T-helper 22 cell (primary cell): ENCODE measurements at places on chromosomes 16 and 17.

GRCh38 chr16:11968577-11968976 lies 3.6 kb downstream of the TNFRSF17 start:
- no peak for DNase-seq

DNA sequence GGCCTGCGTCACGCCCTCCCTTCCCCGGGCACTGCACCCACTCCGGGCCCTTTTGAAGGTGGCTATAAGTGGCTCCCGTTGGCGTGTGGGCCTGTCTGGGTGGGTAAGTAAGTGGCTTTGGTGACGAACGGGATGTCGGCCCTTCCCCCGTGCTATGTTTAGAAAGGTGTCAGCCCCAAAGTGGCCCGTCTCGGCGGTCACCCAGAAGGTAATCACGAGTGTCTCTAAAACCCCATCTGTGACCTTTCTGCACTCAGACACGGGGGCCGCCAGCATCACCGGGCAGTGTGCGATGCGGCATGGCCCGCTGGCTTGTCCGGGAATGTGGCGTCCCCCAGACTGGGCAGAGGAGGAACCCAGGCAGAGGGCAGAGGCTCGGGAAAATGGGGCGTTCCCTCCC lies 88.2 kb downstream of the IRX5 start:
- no peak for DNase-seq

GRCh38 chr17:74467221-74467951 lies 952 bp downstream of the CD300A start:
- no peak for DNase-seq

- no peak for DNase-seq
Observed at GRCh38 chr17:44959821-44960531, 8.1 kb downstream of the C1QL1 start.

- DNase-seq, result no peak
Observed at GRCh38 chr17:4643676-4644075, 2.2 kb upstream of the ALOX15 start.

DNA sequence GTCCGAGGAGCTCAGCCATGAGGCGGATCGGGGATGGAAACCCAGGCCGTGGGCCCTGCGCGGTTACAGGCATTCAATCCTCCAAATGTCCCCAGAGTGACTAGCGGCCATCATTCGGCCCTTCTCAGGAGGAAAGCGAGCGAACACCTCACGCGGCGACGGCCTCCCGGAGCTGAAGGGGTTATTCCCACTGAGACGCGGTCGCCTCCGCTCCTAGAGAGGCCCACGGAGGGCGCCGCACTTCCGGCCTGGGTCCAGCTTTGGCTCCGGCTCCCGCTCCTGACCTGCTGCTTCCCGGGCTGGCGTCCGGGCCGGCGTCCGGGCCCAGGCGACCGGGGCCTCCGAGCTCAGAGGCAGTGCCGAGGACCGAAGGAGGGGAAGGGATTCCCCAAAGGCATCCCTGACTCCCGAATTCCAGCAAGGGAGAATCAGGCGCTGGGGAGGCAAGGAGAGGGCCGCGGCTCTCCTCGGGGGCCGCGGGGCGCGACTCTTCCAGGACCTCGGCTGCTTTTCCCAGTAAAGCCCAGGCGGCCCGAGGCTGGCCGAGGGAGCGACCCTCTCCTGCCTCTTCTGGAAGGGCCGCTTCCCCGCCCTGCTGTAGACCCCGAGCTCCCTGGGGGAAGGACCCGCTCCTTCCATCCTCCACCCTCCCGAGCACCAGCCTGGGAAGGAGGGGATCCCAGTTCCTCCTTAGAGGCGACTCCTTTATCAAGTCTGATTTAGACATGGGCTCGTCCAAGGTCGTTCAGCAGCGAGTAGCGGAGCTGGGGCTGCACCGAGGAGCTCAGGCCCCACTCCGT lies 18.6 kb upstream of the ZNF629 start:
- peak; percentile 8 for DNase-seq

GRCh38 chr16:30139583-30140481 lies 16.8 kb upstream of the MAPK3 start:
- DNase-seq, result no peak

DNA sequence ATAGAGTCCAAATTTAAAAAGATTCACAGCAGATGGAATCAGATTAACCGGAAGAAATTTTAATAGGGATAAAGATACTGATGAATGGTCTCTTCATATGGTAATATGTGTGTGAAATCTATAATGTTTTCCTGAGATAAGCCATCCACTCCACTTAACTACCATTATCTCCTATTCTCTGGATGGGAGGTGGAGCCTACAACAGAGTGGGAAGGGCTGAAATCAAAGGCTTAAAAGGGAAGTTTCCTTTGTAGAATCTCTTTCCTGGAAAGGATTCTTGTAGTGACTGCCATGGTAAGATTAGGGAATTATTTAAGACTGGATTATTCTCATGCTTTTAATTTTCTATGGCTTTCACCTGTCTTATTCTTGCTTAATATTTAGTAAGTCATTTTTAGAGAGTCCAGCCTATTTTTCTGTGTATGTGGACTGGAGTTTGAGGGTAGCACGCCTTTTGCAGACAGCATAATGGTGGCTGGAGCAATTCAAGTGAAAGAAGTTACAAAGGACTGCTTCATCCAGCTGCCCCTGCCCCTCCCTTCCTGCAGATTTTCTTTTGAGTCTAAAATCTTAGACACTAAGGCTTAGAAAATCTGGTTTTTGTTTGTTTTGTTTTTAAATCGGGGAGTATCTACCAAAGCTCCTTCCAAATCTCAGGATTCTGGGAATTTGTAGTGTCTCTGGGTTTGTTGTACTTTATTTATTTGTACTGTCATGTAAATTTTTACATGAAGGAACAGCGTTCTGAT lies 26.5 kb downstream of the KAT7 start:
- no peak for DNase-seq

DNA sequence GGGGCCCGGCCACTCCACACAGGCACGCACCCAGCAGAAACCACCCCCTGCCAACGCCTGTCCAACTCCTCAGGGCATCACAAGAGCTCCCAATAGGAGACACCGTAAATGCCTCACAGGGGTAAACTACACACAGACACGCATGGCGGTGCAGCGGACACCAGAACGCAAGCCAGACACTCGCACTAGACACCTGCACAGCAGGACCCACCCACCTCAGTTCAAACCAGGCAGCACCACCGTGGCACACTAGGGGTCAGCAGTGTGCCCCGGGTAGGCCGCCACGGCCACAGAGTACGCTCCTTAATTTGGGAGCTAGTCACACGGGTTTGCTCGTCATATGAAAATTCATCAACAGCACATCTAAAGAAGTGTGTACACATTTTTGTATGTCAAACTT lies 3.4 kb downstream of the SLC38A10 start:
- peak; percentile 50 for DNase-seq

DNA sequence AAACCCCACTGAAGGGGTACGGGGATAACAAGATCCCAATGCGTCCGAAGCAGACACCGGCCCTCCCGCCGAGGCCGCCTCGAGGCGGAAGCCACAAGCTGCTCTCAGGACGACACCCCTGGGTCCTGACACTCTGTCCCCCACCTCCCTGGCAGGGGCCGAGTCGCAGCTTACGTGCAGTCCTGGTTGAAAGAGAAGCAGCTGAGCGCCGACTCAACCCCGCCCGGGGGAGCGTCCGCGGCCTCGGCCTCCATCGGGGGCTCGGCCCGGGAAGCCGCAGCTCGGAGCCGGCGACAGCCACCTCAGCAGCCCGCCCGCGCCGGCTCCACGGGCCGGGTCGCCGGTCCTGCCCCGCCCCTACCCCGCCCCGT lies at the start of gene WIPI1:
WIPI1 (minus strand) TSS at position 329 of the 371 bp plus-strand sequence; CDS start at position 254, 75 bp downstream.
- no peak for DNase-seq

DNA sequence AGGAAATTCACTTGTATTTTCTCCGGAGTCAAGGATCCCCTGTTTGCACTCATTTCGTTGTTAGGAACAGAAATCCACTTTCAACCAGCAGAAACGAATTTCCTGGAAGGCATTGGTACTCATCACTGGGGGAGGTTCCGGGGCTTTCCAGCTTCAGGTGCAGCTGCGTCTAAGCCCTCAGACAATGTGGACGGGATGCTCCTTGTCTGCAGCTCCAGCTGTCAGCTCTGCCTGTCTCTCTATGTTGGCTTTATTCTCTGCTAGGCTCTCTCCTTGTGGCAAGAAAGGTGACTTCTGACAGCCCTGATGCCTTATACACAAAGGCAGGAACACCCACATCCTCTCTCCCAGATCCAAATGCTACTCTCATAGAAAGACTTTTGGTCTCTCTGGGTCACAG lies 183.9 kb upstream of the HSBP1 start:
- no peak for DNase-seq

GRCh38 chr17:21535686-21536375 lies 156.5 kb upstream of the KCNJ18 start:
- DNase-seq, result no peak

DNA sequence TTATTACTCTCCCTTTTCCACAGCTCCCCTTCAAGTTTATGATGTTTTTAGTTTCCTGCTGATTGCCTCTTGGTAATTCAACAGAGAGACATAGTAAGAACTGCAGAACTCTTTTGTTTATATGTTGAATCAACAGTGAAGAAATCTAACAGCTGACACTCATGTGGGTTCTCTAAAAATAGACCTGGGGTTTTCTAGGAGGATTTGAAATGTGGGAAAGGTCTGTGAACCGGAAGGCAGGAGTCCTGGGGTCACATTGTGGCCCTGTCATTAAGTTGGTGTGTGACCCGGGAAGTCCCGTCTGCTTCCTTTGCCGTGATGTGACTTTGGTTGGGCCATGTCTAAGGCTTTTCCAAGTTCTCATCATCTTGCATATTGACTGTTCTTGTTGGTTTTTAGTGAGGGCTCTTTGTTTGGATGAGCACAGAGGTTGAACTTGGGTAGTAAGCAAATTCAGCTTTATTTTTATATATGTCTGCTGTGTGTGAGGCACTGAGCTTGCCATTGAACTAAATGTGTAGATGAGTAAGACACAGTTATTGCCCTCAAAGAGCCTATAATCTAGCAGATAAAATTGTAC lies 48.5 kb upstream of the HS3ST3A1 start:
- no peak for DNase-seq

DNA sequence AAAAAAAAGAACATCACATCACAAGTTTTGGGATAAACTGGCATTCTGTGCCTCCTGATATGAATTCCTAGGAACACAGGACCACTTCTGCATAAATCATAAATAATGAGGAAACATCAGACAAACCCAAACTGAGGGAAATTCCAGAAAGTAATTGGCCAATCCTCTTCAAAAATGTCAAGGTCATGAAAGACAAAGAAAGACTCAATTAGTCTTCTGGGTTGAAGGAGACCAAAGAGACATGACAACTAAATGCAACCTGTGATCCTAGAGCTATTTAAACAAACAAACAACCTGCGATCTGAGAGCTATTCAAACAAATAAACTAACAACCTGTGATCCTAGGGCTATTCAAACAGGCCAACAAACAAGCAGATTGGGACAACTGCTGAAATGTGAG lies 144.3 kb downstream of the VPS53 start:
- no peak for DNase-seq

DNA sequence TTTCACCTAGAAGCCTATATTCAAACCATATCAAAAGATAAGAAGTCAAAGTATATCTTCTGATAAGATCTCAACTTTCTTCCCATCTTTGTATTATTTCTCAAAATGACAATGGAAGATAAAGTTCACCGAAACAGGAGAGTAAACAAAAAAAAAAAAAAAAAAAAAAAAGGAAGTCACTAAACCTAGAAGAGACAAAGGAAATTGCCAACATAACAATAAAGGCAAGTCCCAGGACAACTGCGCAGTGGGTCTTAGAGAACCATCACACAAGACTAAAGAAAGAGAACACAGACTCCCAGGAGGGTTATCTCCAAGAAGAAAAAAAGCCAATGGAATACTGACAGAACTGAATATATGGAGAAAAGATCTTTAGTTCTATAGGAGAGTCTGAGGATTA lies 65.7 kb downstream of the SMURF2 start:
- no peak for DNase-seq

DNA sequence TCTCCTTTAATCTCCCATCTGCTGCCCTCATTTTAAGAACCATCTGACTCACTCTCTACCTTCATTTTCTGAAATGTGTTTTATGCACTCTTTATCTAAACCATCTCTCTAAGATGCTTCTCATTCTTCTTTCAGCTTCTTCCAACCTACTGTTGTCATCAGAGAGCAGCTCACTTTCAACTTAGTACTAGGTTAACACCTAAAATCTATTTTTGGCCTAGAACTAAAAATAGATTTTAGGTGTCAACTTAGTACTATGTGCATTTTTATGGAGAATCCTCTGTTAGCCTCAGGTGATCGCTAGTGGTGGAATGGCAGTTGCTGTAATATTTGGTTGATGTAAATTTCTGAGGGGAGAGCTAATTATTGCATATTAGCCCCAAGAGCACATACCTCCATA lies 277.1 kb downstream of the KCNJ2 start:
- DNase-seq, result no peak

- no peak for DNase-seq
Observed at GRCh38 chr17:69884356-69884755, 190.7 kb upstream of the KCNJ16 start.

DNA sequence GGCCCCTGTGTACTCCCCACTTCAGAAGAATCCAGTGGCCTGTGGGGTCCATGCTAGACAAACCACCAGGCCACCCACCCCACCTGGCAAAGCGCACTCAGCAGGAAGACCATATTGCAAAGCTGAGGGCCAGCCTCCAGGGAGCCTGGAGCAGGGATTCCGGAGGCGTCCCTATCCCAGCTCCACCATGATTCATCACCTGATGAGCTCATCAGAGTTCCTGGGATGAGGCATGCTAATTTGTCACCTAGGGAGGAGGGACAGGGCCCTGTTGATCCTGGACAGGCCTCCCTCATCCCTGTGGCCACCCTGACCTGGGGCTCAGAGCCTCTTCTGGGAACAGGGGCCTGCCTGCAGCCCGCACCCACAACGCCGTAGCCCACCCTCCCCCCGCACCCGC lies 131.6 kb upstream of the PLCG2 start:
- DNase-seq, result no peak

- no peak for DNase-seq
Observed at GRCh38 chr17:38464723-38465390, 36.6 kb downstream of the ARHGAP23 start.

GRCh38 chr17:8133941-8134340 lies 10.0 kb upstream of the HES7 start:
- no peak for DNase-seq

GRCh38 chr16:57889522-57889921 lies 81.4 kb downstream of the CNGB1 start:
- DNase-seq, result no peak

DNA sequence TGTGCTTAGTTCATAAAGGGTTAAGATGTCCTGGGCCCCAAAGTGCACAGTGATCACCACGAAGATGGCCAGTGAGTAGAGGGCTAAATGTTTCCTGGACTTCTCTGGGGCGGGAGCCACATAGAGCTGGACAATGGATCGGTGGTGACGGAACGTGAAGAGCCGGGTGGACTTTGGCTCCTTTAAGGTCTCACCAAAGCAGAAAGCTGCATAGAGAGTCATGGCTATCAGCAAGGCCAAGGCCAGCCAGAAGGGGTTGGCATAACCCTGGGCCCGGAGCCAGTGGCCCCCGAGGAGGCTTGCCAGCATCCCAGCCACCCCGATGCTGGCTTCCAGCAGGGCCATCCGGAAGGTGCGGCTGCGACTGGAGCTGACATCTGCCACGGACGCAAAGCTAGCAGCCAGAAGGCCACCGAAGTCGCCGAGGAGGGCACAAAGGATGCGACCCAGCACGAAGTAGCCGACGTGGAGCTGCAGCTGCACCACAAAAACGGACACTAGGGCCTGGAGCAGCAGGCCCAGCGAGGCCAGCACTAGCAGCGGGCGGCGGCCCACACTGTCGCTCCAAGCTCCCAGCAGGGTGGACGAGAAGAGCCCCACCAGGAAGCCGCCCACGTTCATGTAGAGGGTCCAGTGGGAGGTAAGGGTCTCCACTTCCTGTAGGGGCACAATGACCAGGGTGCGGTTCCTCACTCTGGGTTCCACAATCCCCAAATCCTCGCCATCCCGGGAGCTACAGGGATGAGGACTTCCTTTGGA lies 1.0 kb downstream of the SLC46A1 start:
- no peak for DNase-seq

- DNase-seq, result no peak
Observed at GRCh38 chr17:20128036-20128667, 119.0 kb downstream of the SPECC1 start.
